Mononuclear cell (primary cell): ENCODE measurements at places on chromosomes 6 and 20. TPM values are rescaled to one million over a fixed set of nuclear protein-coding genes. Genes with fewer than 3 reads are reported as not detected.

PRICKLE4 gene
- 0.31 TPM for total RNA-seq

TSPYL4 gene
- total RNA-seq = 39.8 TPM

TULP1 gene
- not detected for total RNA-seq

LIN28B gene
- total RNA-seq = not detected

NNAT gene
- not detected for total RNA-seq

SLCO4A1 gene
- 0.73 TPM for total RNA-seq

KCNK15 gene
- under 0.01 TPM for total RNA-seq

GSTA3 gene
- total RNA-seq = not detected

HAO1 gene
- not detected for total RNA-seq

MYLK2 gene
- not detected for total RNA-seq

SYNDIG1 gene
- not detected for total RNA-seq

SPACA1 gene
- not detected for total RNA-seq
